Neural crest cell (in vitro differentiated cells): ENCODE measurements at places on chromosomes 13 and 19.

DNA sequence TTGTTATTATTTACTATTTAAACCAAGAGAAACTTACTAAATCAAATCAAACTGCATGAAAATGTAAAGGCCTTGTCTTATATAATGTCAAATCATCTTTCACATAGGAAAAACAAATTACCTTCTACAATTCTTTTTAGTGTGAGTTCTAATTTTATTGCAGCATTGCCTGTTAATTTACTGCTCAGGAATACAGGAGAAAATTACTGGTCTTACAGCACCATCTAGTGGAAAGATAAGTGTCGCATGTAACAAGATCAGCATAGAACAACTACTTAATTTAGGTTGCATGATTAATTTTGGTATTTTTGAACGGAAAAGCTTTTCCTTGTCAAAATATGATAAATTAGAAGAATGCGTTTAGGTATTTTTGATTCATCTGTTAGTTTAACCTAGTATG is 502.7 kb downstream of the UQCRFS1 start:
- no peak for DNase-seq

- no peak for DNase-seq
These were observed 21.7 kb upstream of the SLC25A30 start for GRCh38 chr13:45439781-45440462.

DNA sequence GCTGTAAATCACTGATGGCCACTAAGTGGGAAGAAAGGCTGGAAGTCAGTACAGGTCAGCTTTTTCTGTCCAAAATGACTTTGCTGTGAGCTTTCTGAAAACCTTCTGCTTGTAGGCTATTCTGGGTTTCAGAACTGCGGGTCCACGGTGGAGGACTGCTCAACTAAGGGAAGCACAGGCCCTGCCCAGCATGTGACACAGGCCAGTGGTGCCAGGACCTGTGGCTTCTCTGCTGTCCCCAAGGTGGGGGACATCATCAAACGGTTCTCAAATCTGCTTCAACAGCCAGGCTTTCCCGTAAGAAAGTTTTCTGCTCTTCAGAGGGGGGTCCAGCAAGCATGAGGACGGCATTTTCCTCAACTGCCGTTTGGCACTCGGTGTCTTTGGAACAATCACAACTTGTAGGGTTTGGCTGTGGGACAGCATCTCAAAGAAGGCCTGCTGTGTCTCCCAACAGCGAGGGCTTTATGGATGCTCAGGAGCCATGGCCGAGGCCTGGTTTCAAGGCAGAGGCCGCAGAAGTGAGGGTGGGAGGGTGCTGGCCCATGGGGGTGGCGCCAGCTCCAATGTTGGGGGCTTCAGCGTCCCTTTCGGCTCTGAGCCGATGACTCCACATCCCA is 3.8 kb downstream of the SGTA start:
- DNase-seq, result no peak

GRCh38 chr13:35252536-35253205 is 223.8 kb downstream of the MAB21L1 start:
- DNase-seq, result no peak

GRCh38 chr19:33159149-33159548 is 27.2 kb downstream of the WDR88 start:
- DNase-seq, result no peak

- DNase-seq, result no peak
These were observed 840 bp upstream of the CCNA1 start for GRCh38 chr13:36431204-36432105.

DNA sequence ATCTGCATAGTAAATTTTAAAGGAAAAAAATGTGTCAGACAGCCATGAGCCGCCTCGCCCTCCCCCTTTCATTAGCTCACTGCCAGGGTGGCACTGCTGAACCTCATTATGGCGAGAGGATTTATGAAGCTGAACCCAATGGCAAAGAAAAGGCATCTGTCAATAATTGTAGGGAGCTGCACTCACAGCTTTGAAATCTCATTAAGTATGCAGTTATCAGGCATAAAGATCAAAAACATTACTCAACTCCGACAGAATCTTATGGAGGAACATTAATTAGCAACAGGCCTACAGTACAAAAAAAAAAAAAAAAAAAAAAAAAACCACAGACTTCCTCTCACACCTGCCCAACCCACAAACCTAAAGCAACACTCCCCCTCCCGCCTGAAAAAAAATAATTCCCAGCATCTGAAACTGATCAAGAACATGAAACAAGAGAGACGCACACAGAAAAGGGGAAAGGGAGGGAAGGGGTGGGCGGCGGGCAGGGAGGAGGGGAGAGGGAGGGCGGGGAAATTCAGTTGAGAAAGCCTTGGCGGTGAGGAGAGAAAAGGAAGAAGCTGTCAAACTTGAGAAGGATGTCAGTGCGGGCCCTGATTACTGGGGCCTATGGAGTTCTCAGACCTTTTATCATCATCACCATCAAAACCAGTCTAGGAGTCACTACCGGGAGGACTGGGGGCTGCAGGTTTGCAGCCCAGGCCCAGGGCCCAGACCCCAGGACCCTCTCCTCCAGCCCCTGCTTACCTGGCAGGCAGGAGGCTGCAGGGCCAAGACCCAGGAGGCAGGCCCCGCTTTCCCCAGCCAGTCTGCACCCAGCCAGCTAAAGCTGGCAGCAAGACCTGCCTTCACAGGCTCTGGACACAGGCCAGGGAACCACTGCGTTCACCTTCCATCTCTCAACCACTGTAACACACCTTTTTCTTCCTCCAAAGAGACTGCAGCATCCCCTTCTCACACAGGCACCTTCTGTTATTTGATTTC is 8.9 kb downstream of the TSHZ3 start:
- DNase-seq, result no peak

GRCh38 chr13:40613192-40613818 is 53.1 kb downstream of the FOXO1 start:
- DNase-seq, result no peak

- DNase-seq, result no peak
These were observed 9.1 kb downstream of the PDS5B start for GRCh38 chr13:32595306-32595705.

DNA sequence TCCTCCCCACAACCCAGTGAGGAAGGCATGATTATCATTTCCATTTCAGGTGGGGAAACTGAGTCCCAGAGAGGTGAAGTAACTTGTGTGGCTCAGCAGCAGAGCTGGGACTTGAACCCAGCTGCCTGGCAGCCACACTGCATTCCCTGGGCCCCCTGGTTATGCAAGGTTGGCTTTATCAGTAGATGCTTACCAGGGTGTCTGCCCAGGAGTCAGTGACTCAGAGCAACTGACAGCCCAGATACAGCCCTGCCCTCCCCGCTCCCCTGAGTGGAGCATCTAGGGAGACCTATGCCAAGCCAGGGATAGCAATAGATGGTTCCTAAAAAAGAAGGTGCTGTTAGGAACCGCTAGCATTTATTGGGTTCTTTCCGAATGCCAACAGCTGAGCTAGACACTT is 5.9 kb downstream of the IGLON5 start:
- no peak for DNase-seq

- DNase-seq, result no peak
These were observed 2.4 kb downstream of the SPART start for GRCh38 chr13:36343766-36344165.

DNA sequence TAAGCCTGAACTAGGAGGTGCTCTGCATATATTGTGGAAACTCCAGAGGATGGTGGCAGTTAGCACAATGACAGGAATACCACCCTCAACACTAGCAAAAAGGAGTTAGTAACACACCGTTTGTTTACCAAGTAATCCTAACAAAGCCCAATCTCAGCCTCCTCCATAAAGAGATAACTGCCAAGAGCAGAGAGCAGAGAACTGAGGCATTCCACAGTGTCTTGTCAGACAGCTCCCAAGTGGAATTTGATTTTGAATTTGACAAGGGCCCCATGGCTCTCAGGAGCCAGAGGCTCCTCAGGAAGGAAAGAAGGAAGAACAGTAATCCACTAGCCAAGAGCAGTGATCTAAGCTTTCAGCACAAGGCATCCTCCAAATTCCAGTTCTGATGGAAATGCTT is 298.6 kb downstream of the DCLK1 start:
- no peak for DNase-seq

GRCh38 chr13:27765650-27766049 is 26.6 kb upstream of the GSX1 start:
- DNase-seq, result no peak

DNA sequence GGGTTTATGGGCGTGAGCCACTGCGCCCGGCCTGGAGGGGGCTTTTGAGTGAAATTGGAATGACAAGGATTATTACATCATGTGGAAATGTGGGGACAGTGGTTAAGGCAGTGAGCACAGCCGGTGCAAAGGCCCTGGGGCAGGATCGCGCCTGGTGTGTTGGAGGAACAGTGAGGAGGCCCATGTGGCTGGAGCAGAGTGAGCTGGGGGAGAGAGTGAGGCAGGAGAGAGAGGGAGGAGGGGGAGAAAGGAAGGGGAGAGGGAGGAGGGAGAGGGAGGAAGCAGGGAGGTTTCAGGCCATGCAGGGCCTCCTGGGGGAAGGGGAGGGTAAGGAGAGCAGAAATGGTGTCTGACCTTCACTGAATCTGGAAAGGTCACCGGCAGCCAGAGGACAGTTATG is 11.3 kb upstream of the CELF5 start:
- no peak for DNase-seq

- no peak for DNase-seq
These were observed 6.9 kb downstream of the REXO1 start for GRCh38 chr19:1841209-1841924.

DNA sequence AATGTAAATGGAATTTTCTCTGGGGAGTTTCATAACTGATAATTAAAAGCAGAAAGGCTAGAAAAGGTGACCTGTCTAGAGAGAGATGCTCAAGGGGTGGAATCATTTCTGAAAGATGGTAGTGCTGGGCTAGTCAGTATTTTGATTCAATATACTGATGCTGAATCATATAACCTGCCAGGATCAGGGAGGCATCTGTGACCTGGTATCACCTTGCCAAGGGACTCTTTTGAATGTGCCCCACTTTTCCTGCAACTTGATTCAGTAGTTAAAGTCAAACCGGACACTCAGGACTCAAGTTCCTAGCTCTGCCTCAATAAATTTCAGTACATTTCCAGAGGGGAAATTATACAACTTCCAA is 15.8 kb downstream of the LCP1 start:
- no peak for DNase-seq

DNA sequence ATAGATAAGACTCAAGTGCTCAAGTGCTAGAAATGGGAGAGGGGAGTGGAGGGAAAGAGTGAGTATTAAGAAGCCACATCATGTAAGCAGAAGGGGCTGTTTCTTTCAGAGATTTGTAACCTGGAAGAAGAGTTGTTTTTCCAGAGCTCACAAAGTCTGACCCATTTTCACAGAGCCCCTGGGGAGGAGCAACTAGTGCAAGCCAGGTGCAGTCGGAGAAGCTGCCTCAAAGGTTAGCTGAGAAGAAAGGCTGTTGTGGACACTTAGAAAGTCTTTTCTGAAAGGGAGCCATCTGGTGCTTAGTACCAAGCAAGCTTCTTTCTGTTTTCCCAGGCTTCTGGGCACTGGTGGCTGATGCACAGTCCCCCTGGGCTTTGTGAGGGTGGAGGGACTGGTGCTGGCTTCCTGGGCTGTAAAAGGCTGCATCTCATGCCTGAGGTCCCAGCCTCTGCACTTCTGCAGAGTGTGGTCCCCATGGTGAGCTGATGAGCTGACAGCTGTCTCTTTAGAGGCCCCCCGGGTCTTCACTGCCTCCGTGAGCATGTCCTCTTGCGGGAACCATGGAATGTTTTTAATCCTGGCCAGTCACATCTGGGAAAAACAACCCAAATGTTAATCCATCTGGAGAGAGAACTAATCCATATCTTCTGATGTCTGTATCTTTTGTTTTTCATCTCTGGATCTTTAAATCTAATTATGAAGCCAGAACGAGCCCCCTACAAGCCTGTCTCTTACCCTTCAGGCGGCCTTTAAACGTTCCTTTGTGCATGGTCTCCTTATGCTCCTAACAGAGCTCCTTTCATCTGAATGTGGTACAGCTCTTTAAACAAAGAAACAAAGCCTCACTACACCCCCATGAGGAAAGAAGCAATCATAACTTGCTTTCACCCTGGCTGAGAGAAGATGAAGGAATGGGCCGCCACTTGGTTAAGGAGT is 40.2 kb downstream of the OLFM4 start:
- no peak for DNase-seq

DNA sequence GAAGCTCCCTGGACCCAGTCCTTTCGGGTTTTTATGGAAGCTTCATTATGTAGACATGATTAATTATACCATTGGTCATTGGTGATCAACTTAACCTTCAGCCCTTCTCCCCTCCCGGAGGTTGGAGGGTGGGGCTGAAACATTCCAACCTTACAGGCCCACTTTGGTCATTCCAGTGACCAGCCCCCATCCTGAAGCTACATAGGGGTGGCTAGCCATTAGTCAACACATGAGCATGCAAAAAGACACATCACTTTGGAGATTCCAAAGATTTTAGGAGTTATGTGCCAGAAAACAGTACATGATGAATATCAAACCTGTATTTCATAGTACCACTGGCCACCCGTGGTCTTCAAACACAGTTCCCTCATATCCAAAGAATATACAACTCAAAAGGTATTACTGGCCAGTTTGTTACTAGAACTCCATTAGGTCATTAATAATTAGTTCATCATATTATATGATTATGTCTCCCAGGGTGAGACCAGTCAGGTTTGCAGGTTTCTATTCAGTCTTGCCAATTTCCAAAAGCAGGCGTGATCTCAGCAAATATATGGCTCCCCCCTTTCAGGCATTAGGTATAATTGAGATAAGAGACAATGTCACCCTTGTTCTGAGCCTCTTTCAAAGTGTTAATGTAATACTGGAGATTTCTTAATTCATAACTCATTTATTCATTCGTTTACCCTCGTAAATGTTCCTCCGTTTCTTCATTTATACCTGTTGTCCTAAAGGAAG is 11.1 kb downstream of the PPP5C start:
- DNase-seq, result no peak

- DNase-seq, result no peak
These were observed 1029.6 kb downstream of the PCDH9 start for GRCh38 chr13:66200555-66200954.

DNA sequence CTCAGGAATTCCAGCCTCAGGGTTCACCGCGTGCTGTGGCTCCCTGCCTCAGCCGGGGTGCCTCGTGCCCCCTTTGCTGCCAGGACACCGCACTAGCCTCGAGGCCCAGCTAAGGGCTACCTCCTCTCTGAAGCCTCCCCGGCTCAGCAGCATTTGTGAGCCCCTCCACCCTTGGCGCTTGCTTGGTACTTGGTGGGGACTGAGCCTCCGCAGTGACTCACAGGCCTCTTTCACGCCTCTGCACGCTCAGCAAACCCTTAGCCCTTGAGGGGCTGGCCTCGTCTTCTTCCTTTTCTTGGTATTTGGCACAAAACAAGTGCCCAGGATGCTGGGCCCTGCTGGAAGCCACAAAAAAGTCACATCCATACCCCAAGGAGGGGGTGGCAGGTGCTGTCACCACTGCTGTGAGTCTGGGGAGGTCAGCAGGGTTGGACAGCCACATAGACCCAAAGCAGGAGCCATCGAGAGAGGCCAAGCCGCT is 85.4 kb upstream of the TM9SF2 start:
- no peak for DNase-seq

- no peak for DNase-seq
These were observed 39.0 kb downstream of the SMIM24 start for GRCh38 chr19:3441089-3441985.

GRCh38 chr13:108768035-108768434 is 138.6 kb downstream of the MYO16 start:
- DNase-seq, result no peak

GRCh38 chr19:35645680-35646511 is 2.2 kb upstream of the COX6B1 start:
- DNase-seq, result no peak
